Fibroblast of the aortic adventitia (primary cell): ENCODE measurements at places on chromosomes 6 and 20. TPM values are rescaled to one million over a fixed set of nuclear protein-coding genes. Genes with fewer than 3 reads are reported as not detected.

DNA sequence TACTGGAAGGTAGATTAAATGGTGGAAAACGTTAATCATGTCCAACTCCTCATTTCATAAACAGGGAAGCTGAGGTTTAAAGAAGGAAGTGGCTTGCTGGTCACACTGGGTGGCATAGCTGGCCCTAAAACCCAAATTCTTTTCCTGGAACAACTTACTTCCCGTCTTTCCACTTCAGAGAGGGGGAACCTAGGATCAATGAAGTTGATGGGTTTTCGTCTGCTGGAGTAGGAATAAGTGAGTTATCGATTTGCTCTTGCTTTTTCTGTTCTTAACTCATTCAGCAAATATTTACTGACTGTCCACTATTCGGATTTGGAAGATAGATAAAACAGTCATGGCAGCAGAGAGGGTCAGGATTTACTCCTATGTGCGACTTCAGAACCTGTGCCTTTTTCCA lies 1.2 kb upstream of the SYS1 start:
- no peak for DNase-seq

DNA sequence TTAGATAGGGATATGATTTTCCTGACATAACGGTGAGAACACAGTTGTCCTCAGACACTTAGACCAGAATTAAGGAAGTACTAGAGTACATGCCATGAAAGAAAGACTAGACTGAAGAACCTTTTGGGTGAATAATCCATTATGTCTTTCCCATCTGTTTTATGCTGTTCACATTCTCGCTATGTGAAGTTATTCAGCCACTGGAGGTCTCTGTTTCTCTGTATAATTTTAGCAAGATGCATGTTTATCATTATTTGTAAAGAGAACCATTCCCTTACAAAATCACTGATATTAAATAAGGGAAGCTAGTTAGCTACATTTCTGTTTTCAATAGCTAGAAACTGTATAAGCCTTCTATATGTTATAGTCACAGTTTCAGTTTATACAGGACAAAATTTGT lies 391.9 kb downstream of the CD109 start:
- peak; percentile 44 for DNase-seq

DNA sequence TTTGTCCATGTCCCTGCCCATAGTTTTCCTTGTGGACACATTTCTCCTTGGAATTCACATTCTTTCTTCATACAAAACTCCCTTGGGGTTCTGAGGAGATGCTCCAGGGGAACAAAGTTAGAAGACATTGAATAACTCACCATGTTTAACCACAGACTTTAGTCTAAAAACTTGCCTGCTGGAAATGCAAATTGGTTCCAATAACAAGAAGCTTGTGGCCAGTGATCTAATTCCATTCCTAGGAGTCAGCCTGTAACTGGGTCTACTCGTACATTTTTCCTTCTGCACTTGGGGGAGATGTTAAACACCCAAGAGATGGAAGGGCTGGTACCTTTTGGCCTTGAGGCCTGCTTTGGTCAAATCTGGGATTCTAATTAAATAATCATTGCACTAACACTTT lies 60.2 kb downstream of the SCML4 start:
- DNase-seq = peak; percentile 41

DNA sequence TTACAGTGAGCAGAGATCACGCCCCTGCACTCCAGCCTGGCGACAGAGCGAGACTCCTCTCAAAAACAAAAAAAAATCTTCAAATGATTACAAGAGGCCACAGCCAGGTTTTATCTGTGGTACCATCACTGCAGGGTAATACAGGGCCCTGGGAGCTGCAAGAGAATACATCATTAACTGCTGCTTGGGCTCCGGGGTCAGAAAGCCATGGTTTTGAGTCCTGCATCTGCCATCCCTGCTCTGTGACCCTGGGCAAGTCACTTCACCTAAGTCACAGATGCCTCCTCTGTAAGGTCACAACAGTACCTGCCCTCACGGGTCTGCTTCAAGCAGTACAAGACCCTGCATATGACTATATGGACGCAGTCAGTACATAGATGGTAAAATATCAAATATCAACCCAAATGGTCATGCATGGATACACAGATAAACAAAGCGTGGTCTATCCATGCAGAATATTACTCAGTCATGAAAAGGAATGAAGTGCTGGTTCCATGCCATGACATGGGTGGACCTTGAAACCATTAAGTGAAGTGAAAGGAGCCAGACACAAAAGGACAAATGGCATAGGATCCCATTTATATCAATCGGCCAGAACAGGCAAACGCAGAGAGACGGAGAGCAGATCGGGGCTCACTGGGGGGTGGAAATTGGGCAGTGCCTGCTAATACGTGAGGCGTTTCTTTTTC lies 83.6 kb downstream of the NFATC2 start:
- DNase-seq = no peak

- no peak for DNase-seq
Measured at GRCh38 chr20:47968541-47969310, 183.4 kb upstream of the SULF2 start.

GRCh38 chr6:125942672-125943527 lies 13.7 kb upstream of the HINT3 start:
- no peak for DNase-seq

DNA sequence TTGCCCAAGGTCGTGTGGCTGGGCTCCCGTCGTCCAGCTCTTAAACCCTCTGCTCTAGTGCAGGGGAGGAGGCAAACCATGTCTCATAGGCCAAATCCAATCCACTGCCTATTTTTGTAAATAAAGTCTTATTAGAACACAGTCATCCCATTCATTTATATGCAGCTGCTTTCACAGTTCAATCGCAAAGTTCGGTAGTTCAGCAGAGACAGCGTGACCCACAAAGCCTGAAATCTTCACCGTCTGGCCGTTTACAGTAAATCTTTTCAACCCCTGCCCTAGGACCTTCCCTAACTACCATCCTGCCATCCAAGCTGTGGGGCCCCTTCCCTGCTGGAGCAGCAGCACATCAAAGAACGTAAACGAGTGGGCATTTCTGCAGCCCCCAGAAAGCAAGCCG lies 65.9 kb downstream of the EYA2 start:
- no peak for DNase-seq

- DNase-seq = no peak
Measured at GRCh38 chr20:48809673-48810072, 18.1 kb downstream of the PREX1 start.

GRCh38 chr6:42978487-42978838 lies 518 bp downstream of the PEX6 start:
- no peak for DNase-seq

DNA sequence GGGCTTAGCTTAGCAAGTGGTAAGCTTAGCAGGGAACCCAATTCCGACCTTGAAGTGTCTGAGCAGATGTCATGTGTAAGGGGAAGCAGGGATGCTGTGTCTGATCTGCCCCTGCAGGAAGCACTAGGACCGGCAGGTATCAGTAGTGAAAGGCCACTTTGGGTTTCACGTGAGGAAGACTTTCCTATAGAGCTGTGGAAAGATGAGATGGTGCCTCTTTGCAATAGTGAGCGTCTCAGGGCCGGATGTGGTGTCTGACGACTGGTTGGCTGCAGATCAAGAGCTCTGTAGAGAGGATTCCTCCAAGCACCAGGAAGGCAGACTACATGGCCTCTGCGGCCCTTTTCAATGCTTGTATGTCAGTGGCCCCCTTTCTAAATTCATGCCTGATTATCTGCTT lies 98.3 kb downstream of the TIAM2 start:
- DNase-seq = no peak

DNA sequence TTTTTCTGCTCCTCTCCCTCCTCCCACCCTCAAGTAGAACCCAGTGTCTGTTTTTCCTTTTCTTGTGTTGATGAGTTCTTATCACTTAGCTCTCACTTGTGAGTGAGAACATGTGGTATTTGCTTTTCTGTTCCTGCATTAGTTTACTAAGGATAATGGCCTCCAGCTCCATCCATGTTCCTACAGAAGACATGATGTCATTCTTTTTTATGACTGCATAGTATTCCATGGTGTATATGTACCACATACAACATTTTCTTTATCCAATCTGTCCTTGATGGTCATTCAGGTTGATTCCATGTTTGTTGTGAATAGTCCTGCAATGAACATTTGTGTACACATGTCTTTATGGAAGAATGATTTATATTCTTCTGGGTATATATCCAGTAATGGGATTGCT lies 81.0 kb downstream of the TOX2 start:
- no peak for DNase-seq

GRCh38 chr6:145892026-145892425 lies 72.1 kb downstream of the SHPRH start:
- no peak for DNase-seq

DNA sequence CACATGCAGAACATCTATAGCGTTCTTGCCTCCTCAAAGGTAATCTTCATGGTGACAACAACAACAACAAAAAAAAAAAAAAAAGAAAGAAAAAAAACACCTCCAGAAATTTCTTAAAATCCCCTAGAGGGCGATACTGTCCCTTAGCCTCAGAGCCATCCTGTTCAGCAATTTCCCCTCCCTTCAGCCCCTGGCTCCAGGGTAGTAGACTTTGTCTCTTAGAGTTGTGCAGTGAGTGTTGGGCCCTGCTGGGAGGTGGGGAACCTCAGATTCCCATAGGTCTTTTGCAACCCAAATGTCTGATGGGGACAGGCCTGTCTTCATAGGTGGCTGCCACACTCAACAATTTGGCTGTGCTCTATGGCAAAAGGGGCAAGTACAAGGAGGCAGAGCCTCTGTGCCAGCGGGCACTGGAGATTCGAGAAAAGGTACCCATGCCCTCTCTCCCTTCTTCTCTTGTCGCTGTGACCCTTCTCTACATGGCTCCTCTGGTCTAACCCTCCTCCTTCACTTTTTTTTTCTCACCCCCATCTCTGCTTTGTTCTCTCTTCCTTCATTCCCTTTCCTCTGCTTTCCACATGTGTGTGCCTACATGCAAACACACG lies 6.0 kb upstream of the PTK7 start:
- DNase-seq = peak; percentile 84

- DNase-seq = peak; percentile 28
Measured at GRCh38 chr20:49445176-49445575, 37.3 kb downstream of the KCNB1 start.

DNA sequence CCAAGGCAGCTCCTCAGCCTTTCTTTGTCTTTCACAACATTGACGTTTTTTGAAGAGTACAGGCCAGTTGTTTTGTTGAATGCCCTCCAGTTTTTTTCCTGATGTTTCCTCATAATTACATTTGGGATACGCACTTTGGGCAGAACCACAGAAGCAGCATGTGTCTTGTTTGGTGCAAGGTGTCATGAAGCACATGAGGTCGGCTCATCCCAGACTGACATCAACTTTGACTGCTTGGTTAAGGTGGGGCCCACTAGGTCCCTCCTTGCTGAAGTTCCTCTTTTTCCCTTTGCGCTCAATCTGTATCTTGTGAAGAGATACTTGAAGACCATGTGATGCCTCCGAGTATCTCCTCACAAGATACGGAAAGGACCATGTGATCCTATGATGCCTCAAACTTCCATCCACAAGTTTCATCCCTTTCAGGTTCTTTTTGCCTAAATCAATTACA lies 10.5 kb downstream of the SNAI1 start:
- no peak for DNase-seq

DNA sequence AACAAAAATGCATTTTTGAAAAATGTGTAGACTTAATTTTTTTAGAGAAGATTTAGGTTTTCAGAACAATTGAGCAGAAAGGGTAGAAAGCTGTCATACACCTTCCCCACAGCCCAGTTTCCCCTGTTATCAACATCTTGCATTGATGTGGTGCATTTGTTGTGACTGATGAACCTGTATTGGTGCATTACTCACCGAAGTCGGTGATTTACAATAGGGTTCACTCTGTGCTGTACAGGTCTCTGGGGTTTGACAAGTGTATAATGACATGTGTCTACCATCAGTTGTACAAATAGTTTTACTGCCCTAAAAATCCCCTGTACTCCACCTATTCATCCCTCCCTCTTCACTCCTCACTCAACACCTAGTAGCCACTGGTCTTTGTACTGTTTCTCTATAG lies 23.8 kb upstream of the ADIG start:
- DNase-seq = no peak

- DNase-seq = no peak
Measured at GRCh38 chr6:53301801-53302537, 46.8 kb downstream of the ELOVL5 start.

DNA sequence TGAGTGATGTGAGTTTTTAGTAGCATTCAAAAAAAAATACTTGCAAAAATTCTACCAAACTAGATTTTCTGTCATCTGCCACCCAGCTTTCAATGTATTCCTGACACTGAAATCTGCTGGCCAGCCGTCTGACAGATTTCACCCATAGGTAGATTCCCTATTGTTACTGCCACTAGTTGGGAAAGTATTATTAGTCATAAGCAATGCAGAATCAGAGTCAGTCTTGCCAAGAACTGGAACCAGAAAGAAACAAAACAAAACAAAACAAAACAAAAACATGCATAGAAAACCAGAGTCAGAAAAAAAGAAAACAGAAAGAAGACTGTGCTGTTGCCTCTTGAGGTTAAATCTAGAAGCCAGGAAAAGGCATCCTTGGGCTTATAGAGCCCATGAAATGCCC lies 293.1 kb upstream of the KCNQ5 start:
- DNase-seq = no peak

GRCh38 chr6:31680226-31681134 lies at the start of gene LY6G5C:
Gene LY6G5C, minus strand, starts transcription at chr6:31681067. Its CDS starts 694 bp downstream, at chr6:31680373.
- peak; percentile 92 for DNase-seq

- DNase-seq = no peak
Measured at GRCh38 chr6:46129291-46129628, 529 bp upstream of the ENPP4 start.

DNA sequence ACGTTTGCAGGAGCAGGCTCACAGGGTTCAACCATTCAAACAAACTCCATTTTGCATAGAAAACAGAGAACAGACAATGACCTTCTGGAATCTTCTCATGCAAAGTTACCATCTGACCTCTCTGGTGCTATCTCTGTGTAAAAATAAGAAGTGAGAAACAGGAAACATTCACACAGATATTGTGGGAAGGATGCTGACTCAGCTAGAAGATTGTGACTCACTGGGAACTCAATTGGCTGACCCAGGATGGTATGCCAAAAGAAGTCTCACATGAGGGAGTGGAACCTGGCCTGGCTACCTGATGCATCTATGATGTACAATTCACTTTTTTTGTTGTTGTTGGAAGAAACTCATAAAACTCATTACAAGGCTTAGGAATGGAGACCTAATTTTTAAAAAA lies 61.1 kb upstream of the TBX18 start:
- peak; percentile 53 for DNase-seq

Gene NOTCH4
- total RNA-seq = 1.1 and 2.2 TPM in 2 replicates

Gene TSPO2
- not detected in 2 replicates for total RNA-seq

Gene SNAP25
- total RNA-seq = 0.65 and 3.1 TPM in 2 replicates

Gene ANGPT4
- not detected in 2 replicates for total RNA-seq
